Amniotic epithelial cell (primary cell): ENCODE measurements at places on chromosomes 13 and 19.

DNA sequence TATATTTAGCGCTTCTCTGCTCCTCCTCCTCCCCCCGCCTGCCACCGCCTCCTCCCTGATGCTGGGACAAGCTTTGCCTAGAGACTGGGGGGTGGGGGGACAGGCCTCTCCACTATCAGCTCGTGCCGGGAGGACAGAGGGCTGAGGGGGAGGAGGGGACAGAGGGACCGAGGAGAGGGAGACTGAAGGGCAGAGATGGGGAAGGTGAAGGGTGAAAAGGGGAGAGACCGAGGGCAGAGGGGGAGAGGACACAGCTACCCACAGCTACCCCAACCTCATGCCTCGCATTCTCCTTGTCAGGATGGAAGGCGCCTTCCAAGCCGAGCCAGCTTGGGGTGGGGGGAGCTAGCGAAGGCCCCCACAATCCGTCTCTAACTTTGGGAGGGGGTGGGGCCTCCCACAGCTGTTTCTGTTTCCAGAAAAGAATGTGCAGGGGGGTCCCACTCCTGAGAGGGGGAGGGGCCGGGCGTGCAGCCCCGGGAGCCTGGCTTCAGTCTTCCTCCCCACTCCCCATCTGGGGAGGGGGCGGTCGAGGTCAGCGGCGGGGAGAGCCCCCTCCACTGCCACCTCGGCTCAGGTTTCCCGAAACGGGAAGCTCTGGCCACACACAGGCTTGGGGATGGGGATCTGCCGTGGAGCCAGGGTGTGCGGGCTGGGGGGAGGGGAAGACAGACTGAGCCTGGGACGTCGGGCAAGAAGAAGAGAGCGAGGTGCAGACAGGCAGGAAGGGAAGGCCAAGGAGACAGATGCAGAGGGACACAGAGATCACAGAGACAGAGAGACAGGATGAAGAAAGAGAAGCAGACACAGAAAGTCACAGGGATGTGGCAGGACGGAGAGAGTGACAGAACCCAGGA is 1.6 kb downstream of the DACT3 start:
- no peak for DNase-seq

DNA sequence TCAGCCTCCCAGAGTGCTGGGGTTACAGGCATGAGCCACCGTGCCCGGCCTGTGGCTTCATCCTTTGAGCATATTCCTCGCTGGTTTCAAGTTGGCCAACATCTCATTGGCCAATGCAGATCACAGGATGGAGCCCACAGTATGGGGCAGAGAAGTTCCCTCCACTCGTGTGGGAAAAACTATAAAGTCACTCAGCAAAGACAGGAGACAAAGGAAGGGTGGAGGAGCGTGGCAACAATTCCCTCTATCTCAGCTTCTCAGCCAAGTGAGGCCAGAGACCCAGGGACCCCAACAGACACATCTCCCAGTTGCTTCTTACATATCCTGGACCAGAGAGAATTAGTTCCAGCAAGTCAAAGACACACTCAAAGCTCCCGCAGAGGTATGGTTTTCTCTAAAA is 184.6 kb upstream of the SOX1 start:
- DNase-seq: no peak

- DNase-seq: no peak
Observed at GRCh38 chr13:28339419-28339818, 155.5 kb downstream of the FLT1 start.

GRCh38 chr13:35874704-35875103 is 256.5 kb downstream of the DCLK1 start:
- no peak for DNase-seq

GRCh38 chr13:43434191-43434590 is 352.6 kb downstream of the ENOX1 start:
- no peak for DNase-seq
